ENCODE measurements at places on chromosomes 4 and X.
A peak's percentile ranks its signal among the peaks of the same experiment; 100 is the strongest.

DNA sequence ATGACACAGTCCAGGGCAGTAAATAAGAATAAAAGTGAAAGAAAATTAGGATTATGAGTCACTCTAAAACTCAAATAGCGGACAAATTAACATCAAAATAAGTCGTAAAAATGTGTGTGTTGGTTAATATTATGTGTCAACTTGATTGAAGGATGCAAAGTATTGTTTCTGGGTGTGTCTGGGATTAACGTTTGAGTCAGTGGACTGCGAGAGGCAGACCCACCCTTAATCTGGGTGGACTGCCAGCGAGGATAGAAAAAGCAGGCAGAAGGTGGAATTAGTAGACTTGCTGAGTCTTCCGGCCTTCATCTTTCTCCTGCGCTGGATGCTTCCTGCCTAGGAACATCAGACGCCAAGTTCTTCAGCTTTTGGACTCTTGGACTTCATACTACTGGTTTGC, 324.3 kb upstream of the PCDH10 start:
- H3K27me3 ChIP-seq: no peaks in the 10 kb centered on the region
- no peaks in the 10 kb centered on the region for H3K4me1 ChIP-seq
- no peak overlapping the region for H3K4me3 ChIP-seq
- H3K27ac ChIP-seq: no peak overlapping the region

DNA sequence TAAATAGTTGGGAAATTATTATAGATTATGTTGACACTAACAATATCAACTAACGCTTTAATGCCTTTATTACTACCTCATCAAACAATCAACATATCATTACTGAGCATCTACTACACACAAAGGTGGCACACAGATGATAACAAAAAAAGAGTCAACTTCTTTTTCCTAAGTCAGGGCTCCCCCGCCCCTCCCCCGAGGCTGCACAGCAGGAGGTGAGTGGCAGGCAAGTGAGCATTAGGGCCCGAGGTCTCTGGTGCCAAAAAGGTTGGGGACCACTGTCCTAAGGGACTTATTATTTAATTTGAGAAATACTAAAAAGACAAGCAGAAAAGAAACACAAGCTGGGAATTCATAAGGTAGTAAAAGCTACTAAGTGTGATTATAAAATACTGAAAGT, 50.3 kb upstream of the MCF2 start:
- no peak for DNase-seq
- H3K27me3 ChIP-seq: no peaks in the 10 kb centered on the region
- no peak overlapping the region for H3K27ac ChIP-seq

GRCh38 chrX:154409222-154409871, at the start of gene DNASE1L1:
Gene DNASE1L1 (minus strand): TSS chrX:154409254. CDS start chrX:154405568, 3,686 bp downstream.
- peaks cover 17% of the 10 kb centered on the region for H3K4me1 ChIP-seq
- H3K27ac ChIP-seq: peak within 1 kb of the TSS; percentile 26
- peak within 1 kb of the TSS; percentile 49 for H3K4me3 ChIP-seq
- H3K36me3 ChIP-seq: peaks cover 1% of the 10 kb centered on the region
- no peak for DNase-seq

- H3K27me3 ChIP-seq: no peaks in the 10 kb centered on the region
- H3K36me3 ChIP-seq: no peaks in the 10 kb centered on the region
- no peak for DNase-seq
- H3K4me1 ChIP-seq: peaks cover 5% of the 10 kb centered on the region
- H3K4me3 ChIP-seq: peak overlapping the region; percentile 46
- peak overlapping the region; percentile 40 for H3K27ac ChIP-seq
These were observed 795 bp upstream of the SH3KBP1 start for GRCh38 chrX:19887911-19888879.

GRCh38 chrX:8323356-8323755, 141.3 kb upstream of the VCX3B start:
- H3K27ac ChIP-seq: no peak overlapping the region
- H3K27me3 ChIP-seq: no peaks in the 10 kb centered on the region
- H3K36me3 ChIP-seq: no peaks in the 10 kb centered on the region
- H3K4me3 ChIP-seq: no peak overlapping the region

DNA sequence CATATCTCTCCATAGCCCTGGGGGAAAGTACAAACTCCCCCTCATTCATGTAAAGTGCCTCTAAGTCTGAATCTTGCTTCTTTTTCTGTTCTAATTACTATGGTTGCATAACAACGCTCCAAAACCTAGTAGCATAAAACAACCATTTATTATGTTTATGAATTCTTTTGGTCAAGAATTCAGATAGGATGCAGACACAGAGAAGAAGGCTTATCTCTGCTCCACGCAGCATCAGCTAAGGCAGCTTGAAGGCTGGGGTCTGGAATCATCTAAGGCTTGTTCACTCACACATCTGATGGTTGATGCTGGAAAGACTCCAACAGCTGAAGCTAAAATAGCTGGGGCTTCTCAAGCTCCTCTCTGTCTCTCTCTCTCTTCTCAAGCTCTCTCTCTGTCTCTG, 564.5 kb downstream of the ZNF674 start:
- no peak overlapping the region for H3K27ac ChIP-seq
- H3K36me3 ChIP-seq: no peaks in the 10 kb centered on the region
- DNase-seq: no peak
- no peaks in the 10 kb centered on the region for H3K4me1 ChIP-seq
- no peak overlapping the region for H3K4me3 ChIP-seq
- no peaks in the 10 kb centered on the region for H3K27me3 ChIP-seq

DNA sequence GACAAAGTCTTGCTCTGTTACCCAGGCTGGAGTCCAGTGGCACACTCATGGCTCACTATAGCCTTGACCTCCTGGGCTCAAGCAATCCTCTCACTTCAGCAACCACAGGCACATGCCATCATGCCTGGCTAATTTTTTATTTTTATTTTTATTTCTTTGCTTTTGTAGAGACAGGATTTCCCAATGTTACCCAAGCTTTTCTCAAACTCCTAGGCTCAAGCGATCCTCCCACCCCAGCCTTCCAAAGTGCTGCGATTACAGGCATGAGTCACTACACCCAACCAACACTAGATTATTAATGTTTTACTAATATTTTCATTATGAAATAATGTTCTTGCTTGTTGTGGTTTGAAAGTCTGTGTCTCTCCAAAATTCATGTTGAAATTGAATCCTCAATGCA, 5.2 kb upstream of the ACTRT1 start:
- no peak for DNase-seq
- no peaks in the 10 kb centered on the region for H3K27me3 ChIP-seq
- H3K27ac ChIP-seq: no peak overlapping the region

DNA sequence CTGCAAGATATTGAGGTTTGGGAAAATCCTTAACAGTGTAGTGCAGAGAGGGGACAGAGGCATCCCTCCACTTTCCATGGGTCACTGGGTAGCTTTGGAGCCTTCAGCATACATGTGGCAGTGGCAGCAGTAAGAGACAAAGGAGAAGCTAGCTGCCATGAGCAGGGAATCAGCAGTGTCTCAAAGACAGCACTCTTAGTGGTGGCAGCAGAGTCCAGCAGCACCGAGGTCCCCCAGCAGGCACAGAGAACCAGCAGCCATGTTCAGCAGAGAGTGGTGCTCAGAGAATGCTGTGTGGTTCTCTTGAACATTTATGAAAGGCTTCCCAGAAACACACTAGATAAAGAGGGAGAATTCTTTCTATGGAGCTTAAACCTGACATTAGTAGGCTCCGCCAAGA, 308.5 kb downstream of the CENPC start:
- no peak overlapping the region for H3K4me3 ChIP-seq
- H3K27me3 ChIP-seq: no peaks in the 10 kb centered on the region
- H3K27ac ChIP-seq: no peak overlapping the region
- no peak for DNase-seq
- no peaks in the 10 kb centered on the region for H3K4me1 ChIP-seq

DNA sequence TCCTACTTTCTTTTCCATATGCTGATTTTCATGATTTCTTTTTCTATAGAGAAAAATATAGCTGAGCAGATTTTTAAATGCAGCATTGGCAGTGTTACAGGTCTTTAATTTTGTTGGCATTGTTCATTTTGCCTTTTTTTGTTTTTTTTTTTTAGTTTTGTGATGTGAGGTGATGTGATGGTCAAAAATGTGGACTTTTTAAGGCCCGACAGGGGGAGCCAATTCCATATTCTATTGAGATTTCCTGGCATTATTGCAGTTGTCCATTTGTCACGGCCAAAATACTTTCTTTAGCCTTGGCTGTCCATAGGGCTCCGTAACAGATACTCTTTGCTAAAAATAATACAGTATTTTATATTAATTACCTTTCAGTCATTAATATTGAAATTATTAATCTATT, 47.8 kb downstream of the SLIT2 start:
- DNase-seq: no peak
- H3K4me3 ChIP-seq: no peak overlapping the region
- peaks cover 4% of the 10 kb centered on the region for H3K4me1 ChIP-seq
- H3K27ac ChIP-seq: no peak overlapping the region
- no peaks in the 10 kb centered on the region for H3K27me3 ChIP-seq

- DNase-seq: no peak
These were observed 144.9 kb downstream of the CHIC2 start for GRCh38 chr4:53919535-53919934.

DNA sequence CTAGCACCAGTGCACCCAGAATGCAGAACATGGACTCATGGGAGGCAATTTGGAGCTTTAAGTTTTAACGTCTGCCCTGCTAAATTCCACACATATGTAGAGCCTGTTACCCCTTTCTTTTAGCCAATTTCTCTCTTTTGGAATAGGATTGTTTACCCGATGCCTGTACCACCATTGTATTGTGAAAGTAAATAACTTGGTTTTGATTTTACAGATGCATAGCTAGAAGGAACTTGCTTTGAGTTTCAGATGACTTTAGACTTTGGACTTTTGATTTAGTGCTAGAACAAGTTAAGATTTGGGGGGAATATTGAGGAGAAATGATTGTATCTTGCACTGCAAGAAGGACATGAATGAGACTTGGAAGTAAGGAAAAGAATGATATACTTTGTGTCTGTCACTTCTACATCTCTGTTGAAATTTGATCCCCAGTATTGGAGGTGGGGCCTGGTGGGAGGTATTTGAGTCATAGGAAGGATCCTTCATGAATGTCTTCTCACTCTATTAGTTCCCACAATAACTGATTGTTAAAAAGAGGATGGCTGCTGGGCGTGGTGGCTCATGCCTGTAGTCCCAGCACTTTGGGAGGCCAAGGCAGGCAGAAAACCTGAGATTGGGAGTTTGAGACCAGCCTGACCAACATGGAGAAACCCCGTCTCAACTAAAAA, 794.8 kb upstream of the LCORL start:
- DNase-seq: no peak
- no peak overlapping the region for H3K4me3 ChIP-seq
- no peaks in the 10 kb centered on the region for H3K36me3 ChIP-seq
- H3K4me1 ChIP-seq: no peaks in the 10 kb centered on the region

GRCh38 chr4:156794863-156795262, 176.7 kb downstream of the PDGFC start:
- H3K4me1 ChIP-seq: peaks cover 58% of the 10 kb centered on the region
- DNase-seq: no peak
- no peak overlapping the region for H3K4me3 ChIP-seq
- H3K27ac ChIP-seq: no peak overlapping the region
- peaks cover 4% of the 10 kb centered on the region for H3K36me3 ChIP-seq

DNA sequence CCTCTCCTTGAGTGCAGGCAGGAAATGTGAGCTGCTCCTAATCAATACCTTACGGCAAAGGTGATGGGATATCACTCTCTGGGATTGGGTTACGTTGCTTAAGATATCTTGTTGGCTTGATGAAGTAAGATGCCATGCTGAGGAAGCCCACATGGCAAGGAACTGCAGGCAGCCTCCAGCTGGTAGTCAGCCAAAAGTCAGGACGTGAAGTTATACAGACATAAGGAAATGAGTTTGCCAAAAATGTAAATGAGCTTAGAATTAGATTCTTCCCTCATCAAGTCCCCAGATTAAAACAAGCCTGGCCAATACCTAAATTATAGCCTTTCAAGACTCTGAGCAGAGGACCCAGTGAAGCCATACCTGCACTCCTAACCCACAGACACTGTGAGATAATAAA, 155.0 kb downstream of the QDPR start:
- DNase-seq: no peak
- H3K27ac ChIP-seq: no peak overlapping the region
- H3K36me3 ChIP-seq: no peaks in the 10 kb centered on the region
- no peaks in the 10 kb centered on the region for H3K27me3 ChIP-seq

GRCh38 chr4:77852892-77853495, 9.6 kb upstream of the MRPL1 start:
- H3K36me3 ChIP-seq: no peaks in the 10 kb centered on the region
- H3K27me3 ChIP-seq: no peaks in the 10 kb centered on the region
- no peak for DNase-seq
- H3K4me1 ChIP-seq: peaks cover 13% of the 10 kb centered on the region
- H3K27ac ChIP-seq: no peak overlapping the region

GRCh38 chr4:721261-722168, 15.9 kb downstream of the PCGF3 start:
- peak overlapping the region; percentile 88 for H3K27ac ChIP-seq
- DNase-seq: peak; percentile 81
- H3K36me3 ChIP-seq: peaks cover 6% of the 10 kb centered on the region
- H3K4me1 ChIP-seq: peaks cover 19% of the 10 kb centered on the region
- H3K4me3 ChIP-seq: peak overlapping the region; percentile 45

GRCh38 chr4:2961811-2962441, 1.3 kb downstream of the NOP14 start:
- no peak for DNase-seq
- peak overlapping the region; percentile 94 for H3K27ac ChIP-seq
- H3K4me1 ChIP-seq: peaks cover 14% of the 10 kb centered on the region

GRCh38 chr4:105108971-105109370, 37.7 kb upstream of the TET2 start:
- DNase-seq: no peak
- H3K27ac ChIP-seq: no peak overlapping the region
- no peaks in the 10 kb centered on the region for H3K4me1 ChIP-seq
- no peak overlapping the region for H3K4me3 ChIP-seq
- no peaks in the 10 kb centered on the region for H3K36me3 ChIP-seq

DNA sequence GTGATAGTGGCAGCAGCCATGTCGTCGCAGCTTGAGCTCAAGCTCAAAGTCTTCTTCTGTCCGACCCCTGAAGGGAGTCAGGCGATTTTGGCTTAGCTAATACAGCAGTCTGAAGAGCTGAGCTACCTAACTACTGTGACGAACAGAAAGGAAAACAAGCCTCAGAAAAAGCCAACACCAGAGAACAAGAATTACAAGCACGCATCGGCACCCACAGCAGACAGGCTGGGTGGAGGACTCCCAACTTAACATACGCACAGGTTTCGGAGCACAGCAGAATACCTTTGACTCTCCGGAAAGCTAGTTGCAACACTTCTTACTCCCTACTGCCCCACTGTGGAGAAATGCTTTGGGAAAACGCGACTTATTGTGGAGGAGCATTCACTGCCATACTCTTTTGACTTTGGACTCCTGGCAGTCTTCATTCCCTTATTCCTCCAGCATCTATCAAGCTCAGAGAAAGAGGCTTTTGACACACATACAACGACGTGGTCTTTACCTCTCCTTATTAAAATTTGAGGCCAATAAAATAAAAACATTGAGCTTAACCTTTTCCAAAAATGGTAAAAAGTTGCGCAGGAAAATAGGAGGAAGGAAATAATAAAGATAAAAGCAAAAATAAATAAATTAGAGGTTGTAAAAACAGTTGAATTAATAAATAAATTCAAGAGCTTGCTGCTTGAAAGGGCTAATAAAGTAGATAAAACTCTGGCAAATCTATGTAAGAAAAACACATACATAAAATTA, 41.3 kb upstream of the GPC3 start:
- no peaks in the 10 kb centered on the region for H3K27me3 ChIP-seq
- no peak overlapping the region for H3K27ac ChIP-seq
- DNase-seq: no peak
- H3K36me3 ChIP-seq: no peaks in the 10 kb centered on the region
- no peaks in the 10 kb centered on the region for H3K4me1 ChIP-seq

All from keratinocyte (primary cell).